Kasumi-1 (cell line): ENCODE measurements at places on chromosomes 12 and 14.
A peak's percentile ranks its signal among the peaks of the same experiment; 100 is the strongest.

DNA sequence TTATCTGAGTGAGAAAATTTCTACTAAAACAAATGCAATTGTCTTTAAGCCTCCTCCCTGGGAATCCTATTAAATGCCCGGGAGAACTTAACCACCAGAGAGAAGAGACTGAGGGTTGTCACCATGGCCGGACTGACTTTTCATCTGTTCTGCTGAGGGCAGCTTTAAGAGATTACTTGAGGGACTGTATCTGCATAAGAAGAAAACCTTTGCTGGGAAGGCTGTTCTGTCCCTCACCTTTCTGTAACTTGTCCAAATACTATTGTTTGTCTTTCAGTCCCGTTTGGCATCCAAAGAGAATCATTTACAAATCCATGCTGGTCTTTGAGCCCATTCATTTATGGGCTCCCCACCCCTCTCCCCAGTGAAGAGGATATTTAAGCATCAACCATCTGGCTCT is 306.3 kb upstream of the FLRT2 start:
- no peak for DNase-seq

DNA sequence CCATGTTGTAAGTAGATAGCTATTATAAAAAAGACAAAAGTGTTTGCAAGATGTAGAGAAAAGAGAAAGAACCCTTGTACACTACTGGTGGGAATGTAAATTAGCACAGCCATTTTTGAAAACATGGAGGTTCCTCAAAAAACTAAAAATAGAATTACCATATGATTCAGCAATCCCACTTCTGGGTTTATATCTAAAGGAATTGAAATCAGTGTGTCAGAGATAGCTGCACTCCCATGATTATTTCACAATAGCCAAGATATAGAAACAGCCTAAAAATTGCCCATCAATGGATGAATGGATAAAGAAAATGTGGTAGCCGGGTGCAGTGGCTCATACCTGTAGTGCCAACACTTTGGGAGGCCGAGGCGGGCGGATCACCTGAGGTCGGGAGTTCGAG is 9.2 kb downstream of the PSMC6 start:
- no peak for DNase-seq

- DNase-seq = no peak
Observed at GRCh38 chr12:8876887-8877286, 37.4 kb upstream of the PHC1 start.

DNA sequence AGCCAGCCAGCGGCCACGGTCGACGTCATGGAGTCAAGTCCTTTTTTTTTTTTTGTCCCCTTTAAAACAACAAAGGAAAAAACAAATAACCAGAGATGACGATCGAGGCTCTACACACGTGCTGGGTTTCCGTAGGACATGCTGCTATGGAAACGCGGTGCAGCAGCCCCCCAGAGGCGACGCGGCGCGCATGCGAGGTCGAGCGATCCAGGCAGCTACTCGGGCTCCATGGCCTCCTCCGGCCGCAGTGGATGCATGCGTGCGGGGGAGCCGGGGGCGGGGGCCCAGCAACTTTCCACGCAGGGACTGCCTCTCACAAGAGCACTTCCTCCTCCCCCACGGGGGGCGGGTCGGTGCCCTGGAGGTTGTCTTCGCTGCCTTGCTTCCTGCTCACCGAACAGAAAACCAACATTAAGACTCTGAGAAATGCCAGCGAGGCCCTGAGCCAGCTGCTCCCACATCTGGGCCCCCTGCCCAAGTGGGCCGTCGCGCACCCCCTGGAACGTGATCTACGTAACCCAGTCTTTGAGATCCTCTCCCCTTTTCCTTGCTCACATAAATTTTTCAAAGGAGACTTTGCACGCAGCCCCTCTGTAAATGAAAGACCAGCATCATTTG is 30.7 kb downstream of the P2RX4 start:
- peak; percentile 86 for DNase-seq

- no peak for DNase-seq
Observed at GRCh38 chr12:96590970-96591369, 101.6 kb downstream of the CFAP54 start.
